ENCODE measurements at places on chromosomes 1 and 21.

- DNase-seq: no peak
Observed at GRCh38 chr1:119472819-119473175, 34.2 kb upstream of the HSD3B1 start.

DNA sequence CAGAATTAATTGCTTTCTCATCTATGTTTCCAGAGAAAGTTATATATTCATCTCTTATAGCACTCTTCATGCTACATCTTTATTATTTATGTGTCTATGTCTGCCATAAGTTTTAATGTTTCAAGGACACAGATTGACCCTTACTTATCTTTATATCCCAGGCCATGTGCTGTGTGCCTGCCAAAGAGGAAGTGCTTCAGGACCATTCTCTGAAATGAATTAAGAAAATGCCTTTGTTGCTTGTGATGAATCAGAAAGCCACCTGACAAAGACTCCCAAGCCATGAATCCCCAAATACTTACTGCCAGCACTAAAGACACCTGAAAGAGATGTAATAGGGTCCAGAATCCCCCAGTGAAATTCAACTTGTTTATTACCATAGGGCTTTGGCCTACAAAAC, 342.1 kb upstream of the C1orf87 start:
- DNase-seq: no peak

- no peak for DNase-seq
Observed at GRCh38 chr1:240962086-240962485, 350.1 kb upstream of the GREM2 start.

- peak; percentile 83 for DNase-seq
Observed at GRCh38 chr1:152654110-152654509, 9.1 kb upstream of the LCE2D start.

DNA sequence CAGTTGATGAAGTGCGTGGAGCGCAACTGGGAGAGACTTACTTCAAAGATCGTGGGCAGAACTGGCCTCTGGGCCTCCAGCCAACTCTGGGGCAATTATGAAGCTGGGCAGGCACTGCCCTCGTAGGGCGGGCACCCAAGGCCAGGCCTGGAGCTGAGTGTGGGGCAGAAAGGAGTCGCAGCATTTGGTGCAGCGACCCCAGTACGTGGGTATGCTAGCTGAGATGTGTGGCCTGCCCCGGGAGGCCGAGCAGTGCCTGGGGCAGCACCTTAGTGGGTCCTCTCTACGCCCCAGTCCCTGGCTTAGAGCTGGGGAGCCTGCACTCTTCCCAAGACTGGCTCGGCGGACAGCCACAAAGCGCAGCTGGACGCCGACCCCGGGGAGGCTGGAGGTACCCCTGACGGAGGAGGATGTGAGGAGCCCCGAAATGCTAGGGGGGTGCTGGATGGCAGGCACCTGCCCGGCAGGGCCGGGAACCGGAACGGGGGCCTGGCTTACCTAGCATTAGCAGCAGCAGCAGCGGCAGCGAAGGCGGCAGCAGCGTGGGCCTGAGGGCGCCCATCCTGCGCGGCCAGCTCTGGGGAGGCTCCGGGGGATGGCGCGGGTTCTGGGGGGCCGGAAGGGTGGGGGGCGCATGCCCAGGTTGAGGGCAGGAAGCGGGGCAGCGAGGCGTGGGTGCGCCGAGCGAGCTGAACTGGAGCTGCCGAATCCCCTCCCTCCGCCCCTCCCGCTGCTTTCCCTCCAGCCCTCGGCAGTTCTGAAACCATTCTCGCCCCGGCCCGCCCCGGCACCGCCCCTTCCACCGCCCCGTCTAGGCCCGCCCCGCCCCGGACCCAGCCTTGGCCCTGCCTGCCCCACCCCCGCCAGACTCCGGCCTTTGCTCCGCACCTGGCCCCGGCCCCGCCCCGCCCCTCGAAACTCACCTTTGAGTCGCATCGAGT, at the start of gene IGSF8:
Gene IGSF8, minus strand, starts transcription at position 709 of the 941 bp plus-strand sequence. Its CDS starts 147 bp downstream, at position 562.
- DNase-seq: peak; percentile 96

DNA sequence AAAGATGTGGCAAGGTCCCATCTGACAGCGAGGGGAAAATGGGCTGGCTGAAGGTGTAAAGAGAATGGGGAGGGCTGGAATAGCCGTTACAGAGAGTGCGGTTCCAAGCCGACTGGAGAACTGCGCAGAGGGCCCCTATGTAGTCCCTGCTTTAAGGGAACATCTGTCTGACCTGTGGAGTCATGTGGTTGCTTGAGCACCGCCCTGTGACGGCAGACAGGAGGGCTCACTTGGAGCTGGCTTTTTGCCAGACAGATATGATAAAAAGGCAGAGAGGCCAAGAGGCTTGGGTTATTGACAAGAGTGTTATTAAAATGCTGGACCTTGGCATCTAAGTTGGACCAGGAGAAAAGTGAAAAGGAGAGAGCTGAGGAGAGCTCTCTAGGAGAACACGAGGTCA, 5.9 kb upstream of the PTPRF start:
- DNase-seq: no peak

DNA sequence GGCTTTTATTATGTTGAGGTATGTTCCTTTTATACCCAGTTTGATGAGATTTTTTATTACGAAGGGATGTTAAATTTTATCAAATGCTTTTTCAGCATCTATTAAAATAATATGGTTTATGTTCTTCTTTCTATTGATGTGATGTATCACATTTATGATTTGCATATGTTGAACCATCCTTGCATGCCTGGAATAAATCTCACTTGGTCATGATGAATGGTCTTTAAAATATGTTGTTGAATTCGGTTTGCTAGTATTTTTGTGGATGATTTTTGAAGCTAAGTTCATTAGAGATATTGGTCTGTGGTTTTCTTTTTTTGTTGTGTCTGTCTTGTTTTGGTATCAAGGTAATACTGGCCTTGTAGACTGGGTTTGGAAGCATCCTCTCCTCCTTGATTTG, 14.1 kb downstream of the GPR88 start:
- no peak for DNase-seq

DNA sequence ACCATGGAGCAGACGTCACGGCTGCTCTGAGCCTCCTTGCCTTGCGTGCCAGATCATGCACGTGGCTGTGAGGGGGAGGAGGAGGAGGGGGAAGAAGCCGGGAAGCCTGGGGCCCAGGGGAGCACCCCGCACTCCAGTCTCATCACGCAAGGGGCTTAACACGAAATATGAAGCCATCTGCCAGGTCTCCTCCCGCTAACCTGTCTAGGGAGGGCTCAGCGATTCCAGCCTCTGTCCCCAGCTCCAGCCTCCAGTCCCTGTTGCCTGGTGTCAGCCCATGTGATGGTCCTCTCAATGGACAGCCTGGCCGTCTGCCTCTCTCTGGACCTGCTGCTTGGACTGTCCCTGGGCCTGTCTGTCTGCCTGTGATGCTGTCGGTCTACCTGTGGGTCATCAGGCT, 22.5 kb upstream of the C1QA start:
- no peak for DNase-seq

DNA sequence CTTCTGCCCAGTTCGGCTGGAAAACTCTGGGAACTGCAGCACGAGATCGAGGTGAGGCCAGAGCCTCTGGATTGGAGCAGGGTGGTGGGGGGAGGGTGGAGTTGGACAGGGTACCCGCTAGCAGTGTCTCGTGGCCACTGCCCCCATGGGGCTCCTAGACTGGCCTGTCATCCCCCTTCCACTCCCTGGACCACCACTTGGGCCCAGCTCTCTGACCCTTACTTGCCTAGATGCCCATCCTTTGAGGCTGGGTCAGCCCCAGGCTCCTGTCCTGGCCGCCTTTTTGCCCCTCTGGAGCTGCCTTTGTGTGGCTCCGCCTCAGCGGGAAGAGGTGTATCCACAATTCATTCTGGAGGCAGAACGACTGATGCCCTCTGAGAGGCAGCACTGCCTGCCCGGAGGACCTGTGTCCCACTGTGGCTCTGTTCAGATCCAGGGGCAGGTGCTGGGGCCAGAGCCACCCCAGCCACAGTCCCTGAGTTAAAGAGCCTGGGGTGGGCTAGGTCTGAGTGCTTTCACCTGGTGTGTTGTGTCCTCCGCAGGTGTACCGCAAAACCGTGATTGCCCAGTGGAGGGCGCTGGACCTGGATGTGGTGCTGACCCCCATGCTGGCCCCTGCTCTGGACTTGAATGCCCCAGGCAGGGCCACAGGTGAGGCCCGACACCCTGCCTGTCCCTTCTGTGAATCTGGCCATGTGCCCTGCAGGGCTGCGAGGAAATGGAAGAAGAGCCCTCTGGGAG, 17.7 kb downstream of the FAAH start:
- no peak for DNase-seq

- no peak for DNase-seq
Observed at GRCh38 chr1:52234708-52235107, 92.8 kb downstream of the ZFYVE9 start.

DNA sequence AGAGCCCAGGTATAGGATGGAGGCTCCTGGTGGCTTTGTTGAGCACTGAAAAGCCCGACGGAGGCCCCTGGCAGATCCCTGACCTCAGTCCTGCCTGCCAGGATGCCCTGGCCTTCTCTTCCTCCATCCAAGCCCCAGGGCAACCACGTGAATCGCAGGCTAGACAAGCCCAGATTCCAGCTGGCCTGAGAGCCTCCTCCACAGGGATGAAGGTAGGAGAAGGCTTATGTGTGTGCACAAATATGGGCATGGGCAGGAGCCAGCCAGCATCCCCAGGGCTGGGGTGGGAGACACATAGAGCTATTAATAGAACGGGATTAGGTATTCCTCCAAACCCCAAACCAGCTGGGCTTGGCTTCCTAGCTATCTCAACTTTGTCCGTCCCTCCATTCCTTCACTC, 4.0 kb upstream of the EXTL1 start:
- no peak for DNase-seq

GRCh38 chr1:153536012-153536670, 350 bp upstream of the S100A6 start:
- DNase-seq: peak; percentile 88
